ENCODE measurements at places on chromosomes 3 and 15. TPM values are rescaled to one million over a fixed set of nuclear protein-coding genes. Genes with fewer than 3 reads are reported as not detected.

Gene QARS1
- 404 TPM for total RNA-seq

Gene CELF6
- total RNA-seq: not detected

Gene LINGO1
- total RNA-seq: not detected

Gene AGBL1
- not detected for total RNA-seq

Gene CPB1
- not detected for total RNA-seq

Measured in IMR-90 (cell line).